ENCODE measurements at places on chromosomes 2 and 18.

DNA sequence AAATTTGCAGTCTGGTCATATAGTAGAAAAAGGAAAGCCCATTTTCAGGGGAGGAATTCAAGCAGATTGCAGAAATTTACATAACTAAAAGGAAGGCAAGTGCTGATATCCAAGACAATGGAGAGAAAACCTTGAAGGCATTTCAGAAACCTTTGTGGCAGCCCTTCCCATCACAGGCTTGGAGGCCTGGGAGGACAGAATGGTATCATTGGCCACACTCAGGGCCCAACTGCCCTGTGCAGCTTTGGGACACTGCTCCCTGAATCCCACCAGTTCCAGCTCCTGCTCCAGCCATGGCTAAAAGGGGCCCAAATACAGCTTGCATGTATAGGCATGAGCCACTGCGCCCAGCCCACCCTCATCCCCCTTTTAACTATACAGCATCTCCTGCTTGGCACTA is 81.1 kb upstream of the NYAP2 start:
- DNase-seq: no peak

DNA sequence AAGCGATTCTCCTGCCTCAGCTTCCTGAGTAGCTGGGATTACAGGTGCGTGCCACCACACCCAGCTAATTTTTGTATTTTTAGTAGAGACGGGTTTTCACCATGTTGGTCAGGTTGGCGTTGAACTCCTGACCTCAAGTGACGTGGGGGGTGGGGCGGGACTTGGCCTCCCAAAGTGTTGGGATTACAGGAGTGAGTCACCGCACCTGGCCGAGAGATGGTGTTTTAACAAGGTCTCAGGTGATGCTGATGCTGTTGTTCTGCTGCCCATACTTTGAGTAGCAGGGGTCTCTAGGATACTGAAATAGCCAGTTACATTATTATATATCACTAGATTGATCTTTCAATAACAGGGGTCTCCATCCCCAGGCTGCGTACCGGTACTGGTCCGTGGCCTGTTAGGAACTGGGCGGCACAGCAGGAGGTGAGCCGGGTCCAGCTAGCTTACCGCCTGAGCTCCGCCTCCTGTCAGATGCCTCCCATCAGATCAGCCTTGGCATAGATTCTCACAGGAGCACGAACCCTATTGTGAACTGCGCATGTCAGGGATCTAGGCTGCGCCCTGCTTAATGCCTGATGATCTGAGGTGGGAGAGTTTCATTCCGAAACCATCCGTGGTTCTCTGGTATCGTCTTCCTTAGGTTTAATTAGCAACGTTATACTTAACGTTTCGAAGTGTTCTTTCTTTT is 48.3 kb upstream of the SLC38A11 start:
- no peak for DNase-seq

DNA sequence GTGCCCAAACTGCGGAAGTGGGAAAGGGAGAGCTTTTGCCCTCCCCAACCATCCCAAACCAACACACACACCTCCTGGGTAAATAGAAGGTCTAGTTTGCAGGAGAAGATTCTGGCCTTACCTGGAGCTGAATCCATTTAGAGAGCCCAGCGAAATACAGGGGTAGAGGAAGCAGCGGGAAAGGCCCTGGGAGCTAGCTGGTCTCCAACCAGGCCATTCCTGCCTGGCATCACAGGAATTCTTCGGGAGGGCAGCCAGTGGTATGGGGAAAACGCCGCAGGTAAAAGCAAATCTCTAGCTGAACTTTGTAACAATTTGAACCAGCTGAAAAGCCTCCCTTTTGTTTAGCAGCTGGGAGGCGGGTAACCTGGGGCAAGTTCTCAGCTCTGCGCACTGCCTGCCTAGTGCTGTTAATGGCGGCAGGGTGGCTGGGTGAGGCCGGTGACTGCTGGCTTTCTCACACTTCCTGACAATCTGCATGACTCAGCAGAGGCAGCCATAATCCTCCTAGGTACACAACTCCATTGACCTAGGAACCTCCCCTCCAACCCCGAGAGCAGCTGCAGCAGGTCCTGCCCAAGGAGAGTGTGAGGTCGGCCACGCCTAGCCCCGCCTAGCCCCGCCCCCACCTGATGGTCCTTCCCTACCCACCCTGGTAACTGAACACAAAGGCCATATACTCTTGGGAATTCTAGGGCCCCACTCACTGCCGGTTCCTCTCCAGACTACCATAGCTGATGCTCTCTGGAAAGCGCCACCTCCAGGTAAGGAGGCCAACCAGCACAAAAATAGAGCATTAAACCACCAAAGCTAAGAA is 483.8 kb upstream of the REG3G start:
- DNase-seq: no peak

DNA sequence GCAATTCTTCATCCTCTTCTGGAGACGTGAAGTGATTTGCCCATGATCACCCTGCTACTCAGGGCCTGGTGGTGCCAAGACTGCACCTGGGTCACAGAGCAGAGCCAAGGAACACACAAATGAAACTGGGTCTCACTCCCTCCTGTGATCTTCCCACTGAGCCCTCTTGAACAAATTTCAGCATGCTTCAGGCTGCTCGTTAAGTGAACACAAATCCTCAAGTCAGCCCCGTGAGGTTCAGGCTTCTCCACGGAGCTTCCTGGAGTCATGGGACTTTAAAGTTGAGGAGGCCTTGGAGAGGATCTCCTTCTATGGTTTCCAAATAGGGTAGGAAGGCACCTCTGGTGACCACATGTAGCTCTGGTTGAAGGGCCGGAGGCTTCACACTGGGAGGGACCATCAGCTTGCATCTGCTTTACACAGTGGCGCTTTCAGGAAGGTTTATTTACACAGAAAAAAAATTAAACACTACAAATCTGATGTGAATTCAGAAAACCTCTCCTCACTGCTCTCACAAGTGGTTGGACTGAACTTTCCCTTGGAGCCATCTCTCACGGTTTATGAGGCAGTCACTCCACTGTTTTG is 255.4 kb downstream of the LOXHD1 start:
- DNase-seq: no peak

- no peak for DNase-seq
These were observed 78.4 kb upstream of the CYP1B1 start for GRCh38 chr2:38154395-38154794.

DNA sequence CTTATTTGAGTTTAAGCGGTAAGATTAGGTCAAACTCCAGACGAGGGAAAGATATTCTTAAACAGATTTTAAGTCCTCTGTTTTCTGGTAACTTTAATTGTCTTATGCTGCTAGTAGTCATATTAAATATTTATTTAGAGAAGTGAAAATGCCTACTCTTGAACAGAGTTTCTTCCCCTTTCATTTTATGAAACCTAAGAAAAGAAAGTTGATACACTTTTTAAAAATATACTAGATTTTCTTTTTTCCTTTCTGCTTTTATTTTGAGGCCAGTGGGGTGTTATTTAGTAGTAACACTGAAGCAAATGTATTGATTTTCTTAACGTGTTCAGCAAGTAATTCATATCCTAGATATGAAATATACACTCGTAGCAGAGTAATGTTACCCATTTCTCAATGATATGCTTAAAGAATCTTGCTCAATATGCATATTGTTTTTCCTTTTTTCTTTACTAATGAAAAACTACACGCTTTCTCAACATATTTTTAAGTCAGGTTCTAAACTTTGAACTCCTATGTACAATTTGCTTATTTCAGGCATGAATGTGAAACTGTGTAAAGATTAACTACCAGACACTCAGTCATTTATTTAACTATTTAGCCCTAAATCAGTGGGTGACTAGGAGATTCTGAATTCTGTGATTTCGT is 691 bp downstream of the KYNU start:
- DNase-seq: no peak

DNA sequence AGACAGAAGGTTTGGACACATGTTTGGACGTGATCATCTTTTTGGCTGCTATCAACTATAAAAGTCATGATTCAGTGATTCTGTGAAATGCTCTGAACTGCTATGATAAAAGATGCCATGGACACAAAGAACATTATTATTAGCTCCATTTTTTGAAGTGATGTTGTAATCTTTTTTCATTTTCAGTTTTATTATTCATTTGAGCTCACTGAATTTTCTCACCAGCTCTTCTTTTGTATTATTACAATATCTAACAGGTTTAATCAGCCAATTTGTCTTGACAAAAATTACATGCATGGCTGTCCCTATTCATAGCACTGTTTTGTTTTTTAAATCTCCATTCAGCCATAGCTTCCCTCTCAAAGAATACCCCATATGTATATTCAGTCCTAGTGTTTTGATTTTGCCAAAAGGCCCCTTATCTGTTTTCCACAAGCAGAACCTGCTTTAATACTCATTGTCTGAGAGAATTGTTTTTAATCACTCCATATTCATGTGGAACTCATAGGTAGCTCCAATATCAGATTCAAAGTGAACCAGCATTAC is 314.0 kb upstream of the FAM98A start:
- DNase-seq: no peak

- DNase-seq: peak; percentile 73
These were observed 1.1 kb downstream of the TMEM169 start for GRCh38 chr2:216082805-216083204.

DNA sequence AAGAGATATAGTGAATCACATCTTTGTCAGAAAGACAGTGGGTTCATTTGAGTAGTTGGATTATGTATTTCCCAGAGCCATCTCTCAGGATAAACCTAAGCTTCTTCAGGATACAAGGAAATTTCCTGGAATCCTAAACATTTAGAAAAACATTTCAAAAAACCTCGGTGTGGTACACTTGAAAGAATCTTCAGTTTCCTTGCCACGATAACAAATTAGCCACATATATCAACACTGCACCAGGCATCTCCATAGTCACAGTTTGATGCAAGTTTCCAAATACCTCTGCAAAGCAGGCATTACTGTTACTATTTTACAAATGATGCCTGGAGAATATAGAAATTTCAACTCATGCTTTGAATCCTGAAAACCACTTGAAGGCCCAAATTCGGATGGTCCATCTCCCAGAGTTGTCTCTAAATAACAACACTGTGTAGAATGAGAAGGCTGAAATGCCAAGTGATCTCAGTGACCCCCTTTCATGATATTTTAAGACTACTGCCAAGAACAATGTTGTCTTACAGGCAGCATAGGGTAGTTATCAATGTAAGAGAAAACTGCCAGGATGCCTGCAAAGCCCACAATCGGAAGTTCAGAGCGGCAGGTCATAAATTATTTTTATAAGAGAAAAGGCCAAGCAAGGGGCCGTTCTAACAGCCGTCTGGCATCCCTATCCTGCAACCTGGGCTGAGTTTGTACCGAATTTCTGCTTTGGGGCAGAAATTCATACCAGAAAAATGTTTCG is 307.9 kb downstream of the TXNL1 start:
- DNase-seq: no peak

All from NCI-H1694 treated with DMSO at 0.1 percent for 48 hours (cell line).